ENCODE measurements at places on chromosomes 3 and 15. TPM values are rescaled to one million over a fixed set of nuclear protein-coding genes. Genes with fewer than 3 reads are reported as not detected.

TRIM71 gene
- not detected for total RNA-seq

IL20RB gene
- 0.35 TPM for total RNA-seq

EIF4G1 gene
- total RNA-seq = 254 TPM

GOLGA8J gene
- not detected for total RNA-seq

SEMA6D gene
- 16.5 TPM for total RNA-seq

DNA sequence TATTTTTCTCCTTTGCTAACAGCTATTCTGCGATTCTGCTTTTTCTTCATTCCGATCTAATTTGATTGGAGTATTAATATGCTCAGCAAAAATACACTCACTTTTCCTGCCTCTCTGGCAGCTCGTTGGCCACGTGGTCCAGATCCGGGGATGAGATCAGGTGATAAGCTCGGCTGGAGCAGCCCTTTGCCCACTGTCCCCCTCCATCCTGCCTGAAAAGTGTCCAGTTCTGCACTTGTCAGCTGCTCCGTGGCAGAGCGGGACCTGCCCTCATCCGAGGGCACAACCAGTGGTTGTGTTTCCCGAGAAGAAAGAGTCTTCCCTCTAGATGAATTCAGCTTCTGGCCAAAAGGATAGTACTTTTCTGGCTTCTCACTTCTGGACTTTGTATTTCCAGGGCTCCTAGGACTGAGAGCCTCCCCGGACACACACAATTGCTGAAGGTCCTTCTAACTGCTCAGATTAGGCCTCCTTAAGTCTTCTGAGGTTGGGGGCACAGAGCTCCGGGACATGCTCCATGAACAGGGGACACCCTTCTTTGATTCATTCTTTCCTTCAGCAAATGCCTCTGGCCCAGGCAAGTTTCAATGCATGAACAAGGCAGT, 103.9 kb upstream of the ALDH1A3 start:
- no peak for DNase-seq

DNA sequence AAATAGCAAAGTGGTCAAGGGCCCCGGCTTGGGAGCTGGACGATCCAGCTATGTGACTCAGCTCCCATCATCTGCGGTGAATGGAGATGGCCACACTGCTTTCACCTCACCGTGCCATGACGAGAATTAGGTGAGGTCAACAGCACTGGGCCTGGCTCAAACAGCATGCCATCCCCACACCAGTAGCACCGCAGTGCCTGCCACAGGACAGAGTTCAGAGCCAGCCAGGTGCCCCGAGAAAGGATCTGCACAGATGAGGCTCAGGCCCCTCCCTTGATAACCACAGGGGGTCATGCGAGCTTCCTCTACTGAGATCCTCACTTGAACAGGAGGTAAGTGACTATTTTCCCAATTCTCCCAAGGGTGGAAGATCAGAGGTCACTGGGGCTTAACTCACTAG, 29.4 kb downstream of the ZXDC start:
- no peak for DNase-seq

DNA sequence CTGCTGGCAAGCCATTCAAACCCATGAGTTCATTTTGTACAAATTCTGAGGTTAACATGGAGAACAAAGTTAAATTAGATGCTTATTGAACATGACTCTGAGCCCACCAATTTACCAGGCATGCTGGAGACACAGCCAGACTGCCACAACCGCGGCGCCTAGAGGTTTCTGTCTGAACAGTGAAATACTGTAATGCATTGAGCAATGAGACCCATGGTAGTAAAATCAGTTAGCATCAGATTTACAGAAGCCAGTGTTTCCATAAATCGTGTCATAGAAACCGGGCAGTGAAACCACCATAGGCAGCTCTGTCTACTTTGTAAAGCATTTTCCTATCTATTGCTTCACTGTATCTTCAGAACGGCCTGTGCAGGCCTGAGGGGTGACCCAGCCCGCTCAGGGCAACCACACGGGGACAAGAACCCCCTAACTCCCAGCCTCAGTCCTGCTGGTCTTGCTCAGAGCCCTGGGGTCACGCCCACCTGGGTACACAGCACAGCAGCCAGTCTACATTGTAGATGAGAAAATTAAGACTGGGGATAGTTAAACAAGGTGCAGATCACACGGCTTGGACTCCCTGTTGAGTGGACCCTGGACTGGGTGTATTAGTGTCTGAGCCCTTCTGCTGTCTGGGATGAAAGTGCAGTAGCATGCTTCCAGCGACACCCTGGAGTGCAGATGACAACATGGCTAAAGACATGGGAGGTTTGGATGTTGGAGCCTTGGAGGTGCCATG, 44.2 kb downstream of the MGLL start:
- DNase-seq = no peak

Measured in Right ventricle myocardium superior (tissue), 1 donor.